Muscle of leg (tissue), 16 donors: ENCODE measurements at places on chromosomes 4 and X. TPM values are rescaled to one million over a fixed set of nuclear protein-coding genes. Genes with fewer than 3 reads are reported as not detected.

- no peak overlapping the region for H3K27ac ChIP-seq
- H3K4me1 ChIP-seq = no peaks in the 10 kb centered on the region
- no peak overlapping the region for H3K4me3 ChIP-seq
- no peak for DNase-seq
- no peaks in the 10 kb centered on the region for H3K36me3 ChIP-seq
Observed at GRCh38 chrX:133321451-133321850, 93.8 kb downstream of the GPC4 start.

DNA sequence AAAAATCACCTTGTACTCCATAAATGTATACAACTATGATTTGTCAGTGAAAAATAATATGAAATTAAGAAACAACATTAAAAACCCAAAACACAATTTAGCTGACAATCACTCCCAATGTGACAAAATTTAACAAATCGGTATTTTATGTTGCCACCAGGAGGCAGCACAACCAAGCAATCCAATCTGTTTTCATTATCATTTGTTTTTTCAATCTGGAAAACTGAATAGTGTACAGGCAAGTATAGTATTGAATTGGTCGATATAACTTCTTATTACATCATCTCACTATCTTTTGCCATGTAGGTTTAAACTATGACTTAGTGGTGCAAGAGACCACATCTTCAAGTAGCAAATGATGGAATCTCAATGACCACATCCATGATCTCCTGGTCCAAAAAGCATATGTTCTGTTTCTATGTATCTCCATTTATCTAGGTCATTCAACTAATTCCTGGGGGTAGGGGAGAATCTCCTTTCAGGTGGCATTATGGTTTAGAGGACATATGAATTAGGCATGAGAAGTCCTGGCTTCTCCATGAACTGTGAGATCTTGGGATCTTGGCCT lies 112.9 kb upstream of the AGA start:
- no peak overlapping the region for H3K4me3 ChIP-seq
- peak; percentile 11 for DNase-seq
- no peaks in the 10 kb centered on the region for H3K4me1 ChIP-seq
- no peaks in the 10 kb centered on the region for H3K36me3 ChIP-seq
- no peak overlapping the region for H3K27ac ChIP-seq

- no peaks in the 10 kb centered on the region for H3K4me1 ChIP-seq
- H3K27me3 ChIP-seq = no peaks in the 10 kb centered on the region
- H3K4me3 ChIP-seq = no peak overlapping the region
- H3K27ac ChIP-seq = no peak overlapping the region
- no peaks in the 10 kb centered on the region for H3K36me3 ChIP-seq
- peak; percentile 12 for DNase-seq
Observed at GRCh38 chr4:86452924-86453531, 93.2 kb upstream of the MAPK10 start.

- no peak for DNase-seq
- no peaks in the 10 kb centered on the region for H3K36me3 ChIP-seq
- no peak overlapping the region for H3K27ac ChIP-seq
- H3K4me3 ChIP-seq = no peak overlapping the region
- H3K27me3 ChIP-seq = no peaks in the 10 kb centered on the region
- H3K4me1 ChIP-seq = no peaks in the 10 kb centered on the region
Observed at GRCh38 chr4:64613046-64613445, 203.8 kb upstream of the TECRL start.

GRCh38 chr4:161252520-161253141 lies 911.2 kb downstream of the FSTL5 start:
- no peak overlapping the region for H3K4me3 ChIP-seq
- no peaks in the 10 kb centered on the region for H3K4me1 ChIP-seq
- H3K36me3 ChIP-seq = no peaks in the 10 kb centered on the region
- H3K27me3 ChIP-seq = no peaks in the 10 kb centered on the region
- no peak for DNase-seq
- no peak overlapping the region for H3K27ac ChIP-seq

GRCh38 chr4:77434299-77435092 lies 171.1 kb upstream of the CXCL13 start:
- no peak overlapping the region for H3K4me3 ChIP-seq
- peaks cover 14% of the 10 kb centered on the region for H3K4me1 ChIP-seq
- no peak overlapping the region for H3K27ac ChIP-seq
- no peaks in the 10 kb centered on the region for H3K27me3 ChIP-seq

DNA sequence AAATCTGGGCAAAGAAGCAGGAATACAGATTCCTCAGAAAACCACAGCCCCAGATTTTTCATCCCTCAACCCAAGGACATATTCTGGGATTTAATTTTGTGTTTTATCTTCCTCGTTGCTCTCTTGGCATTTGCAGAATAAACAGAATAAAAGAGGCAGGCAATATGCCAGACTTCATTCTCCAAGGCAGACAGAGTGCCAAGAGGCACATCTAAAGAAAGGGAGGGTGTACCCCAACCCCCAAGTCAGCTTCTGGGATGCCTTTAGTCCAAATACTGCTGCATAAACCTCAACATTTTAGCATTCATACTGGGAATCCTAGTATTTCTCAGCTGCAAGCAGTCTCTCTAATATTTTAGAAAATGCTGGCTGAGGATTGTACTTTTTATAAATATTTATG lies 629.2 kb downstream of the KLHL13 start:
- peak; percentile 27 for DNase-seq
- peaks cover 3% of the 10 kb centered on the region for H3K27me3 ChIP-seq
- no peaks in the 10 kb centered on the region for H3K4me1 ChIP-seq
- no peak overlapping the region for H3K27ac ChIP-seq

DNA sequence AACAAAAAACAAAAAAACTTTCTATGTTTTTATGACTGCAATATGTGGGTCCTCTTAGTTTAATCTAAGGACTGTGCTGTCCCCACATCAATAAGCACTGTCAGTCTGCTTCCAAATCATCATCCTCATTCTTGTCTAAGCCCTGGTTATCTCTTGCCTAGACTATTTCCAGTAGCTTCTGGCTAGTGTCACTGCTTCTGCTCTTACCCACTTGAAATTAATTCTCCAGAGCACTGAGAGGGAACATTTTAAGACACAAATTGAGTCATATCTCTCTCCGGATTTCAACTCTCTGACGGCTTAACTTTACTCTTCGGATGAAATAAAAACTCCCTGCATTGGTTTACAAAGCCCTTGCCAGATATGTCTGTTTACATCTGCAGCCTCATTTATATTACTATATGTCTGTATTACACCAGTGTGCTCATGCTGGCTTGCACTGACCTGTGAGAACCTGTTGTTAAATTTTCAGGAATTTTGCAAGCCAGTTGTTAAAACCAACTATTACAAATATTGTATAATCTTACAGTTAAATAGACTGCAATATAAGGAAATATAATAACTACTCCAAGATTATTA lies 345.9 kb downstream of the ADGRL3 start:
- no peak overlapping the region for H3K27ac ChIP-seq
- no peak overlapping the region for H3K4me3 ChIP-seq
- H3K36me3 ChIP-seq = no peaks in the 10 kb centered on the region

GRCh38 chr4:38531141-38531727 lies 132.8 kb upstream of the KLF3 start:
- peak overlapping the region; percentile 72 for H3K27ac ChIP-seq
- no peaks in the 10 kb centered on the region for H3K27me3 ChIP-seq
- H3K4me3 ChIP-seq = no peak overlapping the region
- peaks cover 24% of the 10 kb centered on the region for H3K4me1 ChIP-seq

- no peaks in the 10 kb centered on the region for H3K4me1 ChIP-seq
- DNase-seq = no peak
- H3K4me3 ChIP-seq = no peak overlapping the region
- no peaks in the 10 kb centered on the region for H3K36me3 ChIP-seq
Observed at GRCh38 chr4:94363136-94363655, 20.6 kb upstream of the HPGDS start.

GRCh38 chrX:45517090-45517973 lies 316.7 kb upstream of the DIPK2B start:
- H3K27me3 ChIP-seq = peaks cover 19% of the 10 kb centered on the region
- H3K27ac ChIP-seq = no peak overlapping the region
- H3K36me3 ChIP-seq = no peaks in the 10 kb centered on the region

DNA sequence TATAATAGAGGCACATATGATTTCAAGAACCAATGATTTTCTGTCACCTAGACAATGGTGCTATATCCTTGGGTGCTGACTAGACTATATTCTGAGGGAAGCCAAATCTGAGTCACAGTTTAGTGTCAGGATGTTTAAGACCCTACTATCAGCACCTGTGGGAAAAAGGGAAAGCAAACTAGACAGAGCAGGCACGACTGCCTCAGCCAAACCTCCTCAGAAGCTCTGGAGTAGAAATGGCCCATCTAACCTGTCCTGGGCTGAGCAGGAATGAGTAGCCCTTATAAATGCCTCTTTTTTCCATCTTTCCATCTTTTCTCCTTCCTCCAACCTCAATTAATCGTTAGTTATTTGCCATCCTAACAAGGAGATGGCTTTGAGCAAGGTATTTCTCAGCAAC lies 80.4 kb upstream of the TECRL start:
- no peak for DNase-seq
- H3K4me3 ChIP-seq = no peak overlapping the region

The CLDN2 gene
- polyA plus RNA-seq = 0.48 TPM

The C1QTNF7 gene
- polyA plus RNA-seq = 1.0 TPM

The UGT2B11 gene
- not detected for polyA plus RNA-seq

The AFM gene
- 0.12 TPM for polyA plus RNA-seq

The CSAG3 gene
- polyA plus RNA-seq = not detected

The SMIM10L2A gene
- 2.8 TPM for polyA plus RNA-seq
